ENCODE measurements at places on chromosomes 6 and 20.

GRCh38 chr6:29749308-29749662 is 26.1 kb downstream of the HLA-F start:
- H3K27me3 ChIP-seq = no peaks in the 10 kb centered on the region
- H3K27ac ChIP-seq = no peak overlapping the region
- H3K36me3 ChIP-seq = no peaks in the 10 kb centered on the region
- H3K4me1 ChIP-seq = peaks cover 10% of the 10 kb centered on the region
- H3K4me3 ChIP-seq = peak overlapping the region; percentile 85

GRCh38 chr20:57880571-57880892 is 170.7 kb upstream of the PMEPA1 start:
- H3K36me3 ChIP-seq = no peaks in the 10 kb centered on the region
- no peaks in the 10 kb centered on the region for H3K4me1 ChIP-seq
- no peak overlapping the region for H3K27ac ChIP-seq
- DNase-seq = no peak
- H3K27me3 ChIP-seq = 0 out of 2 replicates have a peak, but pooled peaks cover 3% of the 10 kb centered on the region

GRCh38 chr6:41315943-41316620 is 19.3 kb upstream of the NCR2 start:
- H3K4me1 ChIP-seq = peaks cover 7% of the 10 kb centered on the region
- DNase-seq = no peak
- no peaks in the 10 kb centered on the region for H3K36me3 ChIP-seq
- H3K27me3 ChIP-seq = 0 out of 2 replicates have a peak, but pooled peaks cover 2% of the 10 kb centered on the region

DNA sequence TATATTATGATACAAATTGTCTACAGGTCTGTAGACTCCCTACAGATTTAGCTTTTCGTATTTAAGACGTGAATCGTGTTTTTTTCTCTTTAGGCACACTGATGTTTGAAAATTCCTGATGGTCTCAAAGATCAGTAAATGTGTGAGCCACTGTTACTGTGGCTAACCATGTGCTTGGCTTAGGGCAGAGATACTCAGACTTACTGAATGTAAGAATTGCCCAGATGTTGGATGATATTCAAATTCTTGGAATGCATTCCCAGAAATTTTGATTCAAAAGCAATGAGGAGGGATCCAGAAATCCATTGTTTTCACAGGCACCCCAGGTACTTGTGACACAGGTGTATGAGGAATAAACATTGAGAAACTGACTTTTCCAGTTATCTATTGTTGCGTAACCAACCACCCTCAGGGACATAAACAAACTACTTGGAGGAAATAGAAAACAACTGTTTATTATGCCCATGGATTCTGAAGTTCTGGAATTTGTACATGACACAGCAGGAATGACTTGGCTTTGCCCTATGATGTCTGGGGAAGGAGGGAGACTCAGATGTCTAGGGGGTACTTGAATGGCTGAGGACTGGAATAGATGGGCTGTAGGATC is 339.6 kb upstream of the CITED2 start:
- no peak overlapping the region for H3K27ac ChIP-seq
- no peaks in the 10 kb centered on the region for H3K4me1 ChIP-seq
- DNase-seq = no peak
- no peak overlapping the region for H3K4me3 ChIP-seq
- H3K36me3 ChIP-seq = no peaks in the 10 kb centered on the region

- H3K36me3 ChIP-seq = no peaks in the 10 kb centered on the region
- no peak overlapping the region for H3K4me3 ChIP-seq
- DNase-seq = no peak
- H3K4me1 ChIP-seq = no peaks in the 10 kb centered on the region
Observed at GRCh38 chr6:5012519-5012918, 8.7 kb upstream of the RPP40 start.

- DNase-seq = no peak
- no peak overlapping the region for H3K4me3 ChIP-seq
- H3K36me3 ChIP-seq = no peaks in the 10 kb centered on the region
- no peaks in the 10 kb centered on the region for H3K4me1 ChIP-seq
Observed at GRCh38 chr20:58514321-58515232, 622 bp downstream of the APCDD1L start.

GRCh38 chr20:41023549-41023948 is 5.1 kb upstream of the TOP1 start:
- DNase-seq = no peak
- H3K27ac ChIP-seq = no peak overlapping the region
- H3K4me3 ChIP-seq = no peak overlapping the region
- H3K27me3 ChIP-seq = no peaks in the 10 kb centered on the region

DNA sequence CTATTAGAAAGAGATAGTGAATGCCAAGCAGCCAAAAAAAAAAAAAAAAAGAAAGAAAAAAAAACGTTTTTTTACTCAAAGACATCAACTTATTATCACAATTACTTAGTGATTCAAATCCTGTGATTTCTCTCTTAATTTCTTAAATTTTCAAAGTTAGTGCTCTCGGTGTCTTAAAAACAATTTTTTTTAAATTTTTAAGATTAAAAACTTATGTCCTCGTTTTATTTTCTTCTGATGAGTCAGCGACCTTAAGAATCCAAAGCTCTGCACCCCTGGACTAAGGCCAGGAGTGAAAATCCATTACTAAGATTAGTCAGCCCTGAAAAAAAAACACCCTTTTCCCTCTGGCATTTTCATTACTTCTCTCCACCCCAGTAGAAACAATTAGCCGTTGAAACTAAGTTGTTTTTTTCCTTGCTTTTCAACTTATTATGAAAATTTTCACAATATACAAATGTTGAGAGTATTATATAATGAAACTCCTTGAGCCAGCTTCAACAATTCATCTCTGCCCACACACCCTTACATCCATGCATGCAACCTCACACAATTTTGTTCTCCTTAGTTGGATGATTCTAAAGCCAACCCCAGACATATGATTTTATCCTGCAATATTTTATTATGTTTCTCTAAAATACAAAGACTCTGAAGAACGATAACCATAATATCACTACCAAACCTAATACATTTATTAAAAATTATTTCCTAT is 85.6 kb upstream of the CARMIL1 start:
- no peak for DNase-seq
- H3K36me3 ChIP-seq = no peaks in the 10 kb centered on the region
- no peaks in the 10 kb centered on the region for H3K27me3 ChIP-seq
- H3K4me1 ChIP-seq = no peaks in the 10 kb centered on the region

- no peak overlapping the region for H3K27ac ChIP-seq
- DNase-seq = no peak
- H3K27me3 ChIP-seq = no peaks in the 10 kb centered on the region
- no peaks in the 10 kb centered on the region for H3K4me1 ChIP-seq
Observed at GRCh38 chr6:168162366-168162765, 83.4 kb upstream of the FRMD1 start.

DNA sequence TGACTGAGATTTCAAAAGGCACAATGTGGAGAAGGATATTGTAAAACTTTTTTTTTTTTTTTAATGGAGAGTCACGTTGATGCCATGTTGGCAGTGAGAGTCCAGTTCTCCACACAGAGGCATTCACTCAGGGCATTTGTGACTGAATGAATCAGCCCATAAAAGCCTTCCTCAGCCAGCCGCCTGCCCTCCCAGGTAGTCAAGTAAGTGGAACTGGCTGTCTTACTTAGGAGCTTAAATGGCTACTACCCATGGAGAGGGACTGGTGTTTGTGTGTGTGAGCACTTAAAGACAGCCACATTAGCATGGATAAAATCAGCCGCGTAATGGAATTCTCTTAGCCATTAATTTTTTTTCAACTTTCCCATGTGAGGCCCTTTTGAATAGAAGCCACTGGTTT is 12.6 kb downstream of the AAR2 start:
- peaks cover 19% of the 10 kb centered on the region for H3K36me3 ChIP-seq
- H3K4me3 ChIP-seq = no peak overlapping the region
- no peak overlapping the region for H3K27ac ChIP-seq
- no peaks in the 10 kb centered on the region for H3K27me3 ChIP-seq

DNA sequence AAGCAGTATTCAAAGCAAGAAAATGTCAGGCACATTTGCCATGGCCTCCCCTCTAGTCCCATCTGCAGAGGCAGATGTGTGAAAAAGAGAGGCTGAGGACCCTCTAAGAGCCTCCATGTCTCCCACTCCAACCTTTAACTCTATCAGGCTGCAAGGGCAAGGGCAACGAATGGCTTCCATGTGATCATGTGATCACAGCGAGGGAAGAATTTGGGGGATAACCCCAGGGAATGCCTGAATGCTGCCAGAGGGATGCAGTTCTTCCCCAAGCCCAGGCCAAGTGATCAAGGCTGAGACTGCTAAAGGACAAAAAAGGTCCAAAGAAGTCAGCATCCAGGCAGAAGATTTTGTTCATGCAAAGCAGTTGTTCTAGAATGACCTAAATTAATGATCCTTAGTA is 4.9 kb downstream of the CHD6 start:
- H3K27ac ChIP-seq = no peak overlapping the region
- DNase-seq = no peak
- no peak overlapping the region for H3K4me3 ChIP-seq
- peaks cover 16% of the 10 kb centered on the region for H3K4me1 ChIP-seq
- no peaks in the 10 kb centered on the region for H3K27me3 ChIP-seq

GRCh38 chr20:23998844-23999243 is 10.3 kb upstream of the GGTLC1 start:
- H3K4me3 ChIP-seq = no peak overlapping the region
- DNase-seq = no peak
- no peaks in the 10 kb centered on the region for H3K36me3 ChIP-seq
- no peak overlapping the region for H3K27ac ChIP-seq
- no peaks in the 10 kb centered on the region for H3K27me3 ChIP-seq

DNA sequence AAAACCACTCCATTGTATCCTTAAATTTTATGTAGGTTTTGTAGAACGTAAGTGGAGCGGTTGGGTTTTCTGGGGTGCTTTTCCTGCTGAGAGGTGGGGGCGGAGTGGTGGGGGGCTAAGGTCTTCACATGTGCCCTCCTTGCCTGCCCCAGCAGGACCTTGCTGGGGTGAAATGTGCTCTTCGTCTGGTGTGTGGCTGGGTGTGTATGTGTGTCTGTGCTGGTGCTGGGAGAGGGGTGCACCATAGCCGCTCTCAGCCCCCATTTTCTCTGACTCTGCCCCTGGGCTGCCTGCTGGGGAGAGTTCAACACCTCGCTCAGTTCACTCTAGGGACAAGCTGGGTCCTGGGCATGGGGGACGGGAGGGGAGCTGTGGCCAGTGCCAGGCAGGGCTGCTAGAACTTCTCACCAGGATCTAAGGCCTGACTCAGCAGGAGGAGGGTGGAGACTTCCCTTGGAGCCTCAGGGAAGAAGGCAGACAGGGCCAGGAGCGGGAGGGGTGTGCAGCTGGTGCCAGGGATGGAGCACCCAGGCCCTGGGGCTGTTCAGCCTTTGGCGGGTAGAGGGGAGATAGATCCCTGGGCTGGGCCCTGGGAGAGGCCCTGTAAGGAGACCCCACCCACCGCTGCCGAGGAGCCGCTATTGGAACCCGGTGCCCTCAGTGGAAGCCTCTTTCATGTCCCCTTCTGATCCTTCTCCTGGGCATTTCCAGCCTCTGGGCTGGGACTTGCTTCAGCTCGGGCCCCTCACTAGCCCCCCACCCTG is 4.8 kb downstream of the SOX18 start:
- H3K4me3 ChIP-seq = no peak overlapping the region
- H3K27ac ChIP-seq = no peak overlapping the region
- peaks cover 1% of the 10 kb centered on the region for H3K27me3 ChIP-seq
- peaks cover 9% of the 10 kb centered on the region for H3K4me1 ChIP-seq
- DNase-seq = no peak
- H3K36me3 ChIP-seq = no peaks in the 10 kb centered on the region

GRCh38 chr6:43129434-43130194 is 41.5 kb upstream of the SRF start:
- no peaks in the 10 kb centered on the region for H3K4me1 ChIP-seq
- peaks cover 1% of the 10 kb centered on the region for H3K27me3 ChIP-seq
- no peak overlapping the region for H3K4me3 ChIP-seq

DNA sequence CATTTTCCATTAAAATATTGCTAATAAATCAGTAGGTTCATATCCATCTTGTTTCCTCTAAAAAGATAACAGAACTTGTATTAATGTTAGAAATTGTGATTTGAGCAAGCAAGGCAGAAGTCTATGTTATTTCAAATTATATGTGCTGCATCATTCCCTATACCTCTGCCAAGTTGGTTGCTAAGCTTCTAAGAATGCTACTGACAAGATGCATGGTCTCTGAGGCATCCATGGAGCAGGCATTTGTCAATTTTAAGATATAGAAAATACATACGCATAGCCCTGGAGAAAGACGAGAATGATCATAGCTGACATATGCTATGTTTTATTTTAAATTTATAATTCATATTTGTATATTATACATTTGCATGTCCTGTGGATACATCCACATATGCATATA is 168.3 kb upstream of the THEMIS start:
- H3K36me3 ChIP-seq = no peaks in the 10 kb centered on the region
- no peak for DNase-seq
- no peak overlapping the region for H3K27ac ChIP-seq
- H3K27me3 ChIP-seq = no peaks in the 10 kb centered on the region
- no peak overlapping the region for H3K4me3 ChIP-seq
- no peaks in the 10 kb centered on the region for H3K4me1 ChIP-seq

DNA sequence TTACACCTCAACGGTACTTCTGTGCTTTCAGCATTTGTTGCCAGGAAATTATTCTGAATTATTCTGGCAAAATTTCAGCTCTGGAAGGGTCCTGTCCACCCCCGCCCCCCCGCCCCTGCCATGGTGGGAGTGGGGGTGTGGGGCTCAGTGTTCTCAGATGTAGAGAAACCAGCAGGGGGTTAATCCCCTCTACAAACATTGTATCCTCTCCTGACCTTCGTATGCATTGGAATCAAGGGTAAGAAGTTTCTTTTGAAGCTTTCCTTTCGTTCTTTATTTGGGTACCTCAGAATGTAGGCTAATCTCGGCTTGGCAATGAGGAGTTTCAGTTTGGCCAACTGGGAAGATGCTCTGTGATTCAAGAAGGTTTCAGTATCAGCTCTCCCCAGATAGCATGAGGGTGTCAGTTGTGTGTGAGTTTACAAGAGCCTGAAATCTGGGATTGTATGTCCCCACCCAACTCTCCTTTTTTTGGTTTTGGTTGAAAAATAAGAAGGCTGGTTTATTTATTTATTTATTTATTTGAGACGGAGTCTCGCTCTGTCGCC is 25.5 kb upstream of the OLIG3 start:
- no peaks in the 10 kb centered on the region for H3K36me3 ChIP-seq
- no peak overlapping the region for H3K4me3 ChIP-seq
- H3K27me3 ChIP-seq = peaks cover 14% of the 10 kb centered on the region
- no peaks in the 10 kb centered on the region for H3K4me1 ChIP-seq
- DNase-seq = no peak

GRCh38 chr6:70381417-70381782 is 31.9 kb upstream of the FAM135A start:
- DNase-seq = no peak
- no peaks in the 10 kb centered on the region for H3K36me3 ChIP-seq
- no peak overlapping the region for H3K27ac ChIP-seq
- no peaks in the 10 kb centered on the region for H3K4me1 ChIP-seq
- no peaks in the 10 kb centered on the region for H3K27me3 ChIP-seq
- no peak overlapping the region for H3K4me3 ChIP-seq

- no peak overlapping the region for H3K4me3 ChIP-seq
- H3K27ac ChIP-seq = no peak overlapping the region
- H3K27me3 ChIP-seq = no peaks in the 10 kb centered on the region
- no peaks in the 10 kb centered on the region for H3K36me3 ChIP-seq
- DNase-seq = peak; percentile 21
Observed at GRCh38 chr6:99334526-99335127, 14.8 kb downstream of the FAXC start.
